Inflammatory macrophage treated with lipopolysaccharide for 1 hour (primary cell): ENCODE measurements at places on chromosomes 1 and 21.

- no peak for DNase-seq
Measured at GRCh38 chr1:92087542-92087941, 7.4 kb downstream of the BTBD8 start.

GRCh38 chr1:231393668-231394067 is 28.4 kb downstream of the EGLN1 start:
- DNase-seq: no peak

DNA sequence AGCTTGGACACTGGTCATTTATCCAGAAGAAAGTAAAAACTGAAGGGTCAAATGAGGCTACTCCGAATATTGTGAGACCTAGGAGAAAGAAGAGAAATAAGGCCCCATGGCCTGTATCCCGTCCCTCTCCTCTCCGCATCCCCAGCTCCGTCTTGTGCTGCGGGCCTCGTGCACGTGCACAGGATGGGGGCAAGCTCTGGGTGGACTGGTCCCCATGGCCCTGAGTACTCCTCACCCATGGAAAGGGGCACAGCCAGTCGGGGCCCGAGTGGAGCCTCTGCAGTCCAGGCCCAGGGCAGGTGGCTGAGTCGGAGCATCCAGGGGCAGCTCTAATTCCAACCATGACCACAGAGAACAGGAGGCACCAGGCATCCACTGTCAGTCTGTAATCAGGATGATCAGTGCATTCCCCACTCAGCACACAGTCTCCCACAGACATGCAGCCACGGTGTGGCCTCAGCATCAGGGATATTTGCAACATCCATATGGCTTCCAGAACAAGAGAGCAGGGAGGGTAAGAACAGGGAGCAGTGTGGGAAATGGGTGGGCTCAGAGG is 12.5 kb upstream of the OLIG1 start:
- DNase-seq: no peak

DNA sequence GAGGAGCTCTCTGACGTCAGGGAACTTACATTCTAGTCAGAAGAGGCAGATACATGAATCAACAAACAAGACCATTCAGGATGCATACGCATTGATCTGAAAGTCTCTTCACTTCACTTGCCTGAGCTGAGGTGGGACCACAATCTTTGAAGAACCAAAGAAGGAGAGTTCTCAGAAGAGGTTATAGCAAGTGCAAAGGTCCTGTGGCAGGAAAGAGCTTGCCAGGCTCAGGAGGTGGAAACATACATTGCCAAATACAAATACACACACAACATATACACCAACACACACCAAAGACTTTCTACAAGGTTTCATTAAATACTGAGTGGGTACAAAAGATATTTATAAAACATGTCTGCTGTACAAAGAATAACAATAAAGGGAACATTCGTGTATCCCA is 86.8 kb upstream of the GJB5 start:
- DNase-seq: no peak

- no peak for DNase-seq
Measured at GRCh38 chr21:38863843-38864363, 58.2 kb downstream of the ETS2 start.

DNA sequence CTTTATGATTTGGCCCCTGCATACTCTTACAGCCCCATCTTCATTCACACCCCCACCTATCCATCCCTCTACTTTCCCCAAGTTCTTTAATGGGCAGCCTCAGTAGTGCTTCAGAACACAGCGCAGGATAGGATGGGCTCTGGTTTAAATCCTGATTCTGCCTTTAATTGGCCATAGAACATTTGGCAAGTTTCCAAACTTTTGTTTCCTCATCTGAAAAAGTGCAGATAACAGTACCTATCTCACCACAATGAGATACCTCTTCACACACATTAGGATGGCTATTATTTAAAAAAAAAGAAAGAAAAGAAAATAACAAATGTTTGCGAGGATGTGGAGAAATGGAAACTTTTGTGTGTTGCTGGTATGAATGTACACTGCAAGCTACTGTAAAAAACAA is 142.5 kb upstream of the VANGL1 start:
- DNase-seq: no peak

- no peak for DNase-seq
Measured at GRCh38 chr21:41832596-41833496, 46.3 kb downstream of the PRDM15 start.

- no peak for DNase-seq
Measured at GRCh38 chr1:62429581-62429980, 7.3 kb upstream of the USP1 start.

GRCh38 chr1:52907068-52907811 is 14.3 kb downstream of the ECHDC2 start:
- DNase-seq: no peak

DNA sequence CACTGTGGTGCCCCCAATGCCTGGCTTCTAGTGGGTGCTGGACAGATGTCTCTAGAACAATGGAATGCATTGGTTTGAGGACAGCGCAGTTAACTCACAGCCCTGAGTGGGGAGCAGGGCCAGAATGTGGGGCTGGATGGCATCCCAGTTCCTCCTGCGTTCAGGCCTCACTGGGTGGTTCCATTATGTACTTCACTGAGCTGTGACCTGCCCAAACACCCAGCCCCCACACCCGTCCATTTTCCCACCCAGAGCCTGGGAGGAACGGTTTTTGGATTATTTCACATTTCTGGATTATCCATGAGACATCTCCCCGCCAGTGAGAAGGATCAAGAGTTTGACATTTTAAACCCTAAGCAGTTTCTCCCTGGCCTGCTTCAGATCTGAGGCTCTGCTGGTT is 55.3 kb upstream of the WASF2 start:
- no peak for DNase-seq

DNA sequence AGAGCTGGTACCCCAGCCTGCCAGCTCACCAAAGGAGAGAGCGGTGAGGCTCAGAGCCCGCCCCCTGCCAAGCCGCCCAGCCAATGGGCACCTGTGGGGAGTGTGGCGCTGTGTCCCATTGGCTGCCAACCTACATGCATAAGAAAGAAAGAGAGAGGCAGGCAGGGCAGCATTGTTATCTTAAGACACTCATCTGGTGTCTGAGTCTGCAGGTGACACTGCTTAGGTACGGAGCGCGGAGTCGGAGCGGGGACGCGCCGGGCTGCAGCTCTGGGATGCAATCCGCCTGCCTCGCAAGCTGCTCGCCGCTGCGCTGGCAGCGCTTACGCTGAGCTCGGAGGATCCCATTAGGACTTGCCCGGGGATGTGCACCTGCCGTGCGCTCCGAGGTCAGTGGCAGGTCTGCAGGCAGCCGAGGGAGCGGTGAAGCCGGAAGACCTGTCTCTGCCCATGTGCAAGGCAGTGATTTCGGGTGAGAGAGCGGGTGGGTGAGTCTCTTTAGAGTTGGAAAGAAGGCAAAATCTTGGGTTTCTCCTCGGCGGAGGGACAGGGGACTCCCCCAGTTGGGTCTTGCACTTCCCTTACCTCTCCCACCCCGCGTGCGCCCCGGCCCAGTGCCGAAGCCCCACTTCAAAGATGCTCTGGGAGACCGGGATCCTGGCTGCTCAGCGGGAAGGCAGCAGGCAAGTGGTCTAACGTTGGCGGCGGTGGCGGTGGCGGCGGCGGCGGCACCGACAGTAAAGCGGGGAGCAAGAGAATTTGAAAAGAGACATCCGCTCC is at the start of gene BRINP2:
Gene BRINP2 (plus strand): TSS at position 203 of the 780 bp plus-strand sequence. CDS start 58,919 bp downstream, outside the sequence.
- no peak for DNase-seq

- peak; percentile 52 for DNase-seq
Measured at GRCh38 chr1:203754455-203754864, 10.5 kb upstream of the LAX1 start.

DNA sequence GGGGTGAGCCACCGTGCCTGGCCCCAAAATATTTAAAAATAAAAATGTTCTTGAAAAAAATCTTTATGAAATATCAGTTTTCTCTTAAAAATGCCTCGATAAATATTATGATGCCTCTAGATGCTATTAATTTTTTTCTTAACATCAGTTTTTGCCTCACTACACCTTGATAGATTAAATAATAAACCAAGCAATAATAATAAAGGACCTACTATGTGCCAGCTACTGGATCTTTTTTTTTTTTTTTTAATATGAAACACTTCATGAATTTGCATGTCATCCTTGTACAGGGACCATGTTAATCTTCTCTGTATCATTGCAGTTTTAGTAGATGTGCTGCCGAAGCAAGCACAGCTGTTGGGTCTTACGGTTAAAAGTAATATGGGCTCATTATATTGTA is 17.5 kb upstream of the TBX19 start:
- DNase-seq: no peak

DNA sequence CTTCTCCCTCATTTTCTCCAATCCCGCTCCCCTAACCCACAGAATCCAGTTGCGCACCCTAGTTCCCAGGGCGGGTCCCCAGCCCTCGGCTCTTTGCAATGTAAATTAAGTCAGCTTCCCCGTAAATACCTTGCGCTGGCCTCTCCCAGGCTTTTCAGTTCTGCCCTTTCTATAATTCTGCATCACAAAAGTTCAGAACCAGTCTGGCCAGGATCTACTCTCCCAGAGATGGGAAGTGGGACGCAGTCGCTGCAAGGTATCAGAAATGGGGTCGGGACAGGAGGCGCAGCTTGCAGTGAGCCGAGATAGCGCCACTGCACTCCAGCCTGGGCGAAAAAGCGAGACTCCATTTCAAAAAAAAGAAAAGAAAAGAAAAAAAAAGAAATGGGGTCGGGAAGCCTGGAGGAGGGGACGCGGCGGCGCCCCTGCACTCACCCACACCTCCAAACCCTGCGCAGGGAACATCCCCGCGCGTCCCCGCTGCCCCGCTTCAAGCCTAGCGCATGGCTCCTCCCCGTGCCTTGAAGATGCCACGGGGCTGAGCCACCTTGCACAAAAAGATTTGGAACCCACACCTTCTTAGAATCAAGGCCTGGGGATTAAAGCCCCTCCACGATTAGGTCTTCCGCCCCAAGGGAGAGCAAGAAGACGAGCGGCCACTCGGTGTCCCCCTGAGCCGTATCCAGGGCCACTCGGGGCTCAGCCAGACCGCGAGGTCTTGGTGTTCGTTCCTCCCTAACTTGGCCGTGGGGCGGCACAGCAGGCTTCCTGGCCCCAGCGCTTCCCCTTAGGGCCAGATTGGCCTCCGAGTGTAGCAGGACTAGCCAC is 27.2 kb upstream of the ITLN2 start:
- DNase-seq: peak; percentile 25

DNA sequence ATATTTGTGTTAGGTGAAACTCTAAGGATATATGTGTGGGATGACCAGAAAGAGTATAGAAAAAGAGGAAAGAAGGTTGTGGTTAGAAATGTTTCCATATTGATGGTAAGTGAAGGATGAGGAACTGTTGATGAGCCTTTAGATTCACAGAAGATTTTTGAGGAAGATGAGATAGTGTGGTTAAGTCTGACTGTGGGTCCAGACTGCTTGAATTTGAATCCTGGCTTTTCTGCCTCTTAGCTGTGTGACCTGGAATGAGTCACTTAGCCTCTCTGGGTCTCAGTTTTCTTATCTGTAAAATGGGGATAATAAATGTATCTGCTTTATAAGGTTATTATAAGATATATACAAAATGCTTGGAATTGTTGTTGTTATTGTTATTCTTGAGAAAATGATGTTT is 27.5 kb downstream of the RGL1 start:
- peak; percentile 48 for DNase-seq

DNA sequence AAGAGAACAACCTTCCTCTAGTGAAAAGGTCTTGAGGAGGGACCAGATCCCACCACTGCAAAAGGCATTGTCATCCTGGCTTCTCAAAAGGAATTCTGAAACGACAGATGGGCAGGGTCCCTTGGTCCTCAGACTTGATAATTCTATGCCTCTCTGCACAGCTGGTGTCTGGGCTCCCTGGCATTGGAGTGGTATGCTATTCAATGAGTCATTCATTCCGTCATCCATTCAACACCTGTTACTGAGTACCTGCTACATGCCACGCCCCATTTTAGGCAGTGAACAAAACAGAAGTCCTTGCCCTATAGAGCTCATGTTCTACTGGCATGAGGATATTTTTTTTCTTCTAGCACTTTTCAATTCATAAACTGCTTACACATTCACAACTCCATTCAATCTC is 45.8 kb upstream of the HMGB4 start:
- DNase-seq: no peak

- DNase-seq: no peak
Measured at GRCh38 chr1:234270093-234270492, 103.2 kb upstream of the COA6 start.

- DNase-seq: no peak
Measured at GRCh38 chr1:11782127-11782708, 20.2 kb downstream of the C1orf167 start.

GRCh38 chr1:36790191-36790590 is 244.1 kb downstream of the GRIK3 start:
- DNase-seq: no peak

- DNase-seq: no peak
Measured at GRCh38 chr21:41839387-41840000, 39.6 kb downstream of the PRDM15 start.

GRCh38 chr1:109299558-109300343 is 7.1 kb downstream of the MYBPHL start:
- DNase-seq: no peak

DNA sequence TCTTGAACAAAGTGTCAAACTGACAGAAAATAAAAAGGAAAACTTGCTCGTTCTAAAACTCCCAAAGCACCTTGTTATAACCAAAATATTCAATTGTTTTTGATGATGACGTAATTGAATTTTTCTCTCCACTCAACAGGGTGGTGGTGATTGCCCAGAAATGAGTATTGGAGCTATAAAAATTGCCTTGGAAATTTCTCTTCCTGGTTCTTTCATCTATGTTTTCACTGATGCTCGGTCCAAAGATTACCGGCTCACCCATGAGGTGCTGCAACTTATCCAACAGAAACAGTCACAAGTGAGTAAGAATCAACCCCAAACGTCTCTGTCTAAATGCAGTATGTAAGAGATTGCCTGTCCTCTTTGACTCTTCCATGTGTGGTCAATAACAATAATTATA is 130.1 kb downstream of the HMCN1 start:
- DNase-seq: no peak

GRCh38 chr1:27567971-27568299 is 36.0 kb downstream of the AHDC1 start:
- no peak for DNase-seq

GRCh38 chr1:197761654-197762053 is 13.6 kb downstream of the DENND1B start:
- no peak for DNase-seq

- no peak for DNase-seq
Measured at GRCh38 chr21:34280389-34280795, 83.4 kb upstream of the KCNE2 start.

DNA sequence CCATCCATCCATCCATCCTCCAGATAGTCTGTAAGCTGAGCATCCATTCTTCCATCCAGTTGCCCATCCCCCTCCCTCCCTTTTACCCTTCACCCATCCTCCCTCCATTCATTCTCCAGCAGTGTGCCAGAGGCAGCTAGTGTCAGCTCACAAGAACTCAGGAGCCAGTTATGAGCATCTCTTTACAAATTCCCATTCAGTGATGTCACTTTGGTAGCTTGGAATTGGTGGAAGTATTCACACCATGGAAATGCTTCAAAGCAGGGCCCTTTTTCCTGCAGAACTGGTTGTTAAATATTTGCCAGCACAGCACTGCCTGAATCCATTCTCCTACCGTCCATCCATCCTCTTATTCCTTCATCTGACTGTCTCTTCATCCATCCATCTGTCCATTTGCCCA is 72.5 kb downstream of the ARHGEF10L start:
- no peak for DNase-seq
